ENCODE measurements at places on chromosomes 2 and 18.

DNA sequence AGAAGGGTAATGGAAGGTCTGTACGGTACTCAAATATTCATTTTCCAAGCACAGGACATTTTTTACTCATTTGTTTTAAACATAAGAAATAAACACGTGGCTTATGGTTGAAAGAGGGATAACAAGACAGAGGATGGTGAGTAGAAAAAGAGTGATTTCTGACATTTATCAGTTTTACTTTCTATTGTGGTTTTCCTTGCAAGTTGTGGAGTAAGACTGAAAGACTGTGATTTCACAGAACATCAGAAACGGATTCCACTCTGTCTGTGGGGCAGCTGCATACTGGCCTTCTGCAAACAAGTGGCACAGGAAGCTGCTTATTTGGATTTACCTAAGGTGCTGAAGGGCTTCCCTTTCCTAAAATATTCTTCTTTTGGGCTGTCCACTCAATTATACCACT is 122.2 kb upstream of the ITGB6 start:
- no peak for DNase-seq

- no peak for DNase-seq
Observed at GRCh38 chr2:179837408-179837807, 24.0 kb downstream of the ZNF385B start.

DNA sequence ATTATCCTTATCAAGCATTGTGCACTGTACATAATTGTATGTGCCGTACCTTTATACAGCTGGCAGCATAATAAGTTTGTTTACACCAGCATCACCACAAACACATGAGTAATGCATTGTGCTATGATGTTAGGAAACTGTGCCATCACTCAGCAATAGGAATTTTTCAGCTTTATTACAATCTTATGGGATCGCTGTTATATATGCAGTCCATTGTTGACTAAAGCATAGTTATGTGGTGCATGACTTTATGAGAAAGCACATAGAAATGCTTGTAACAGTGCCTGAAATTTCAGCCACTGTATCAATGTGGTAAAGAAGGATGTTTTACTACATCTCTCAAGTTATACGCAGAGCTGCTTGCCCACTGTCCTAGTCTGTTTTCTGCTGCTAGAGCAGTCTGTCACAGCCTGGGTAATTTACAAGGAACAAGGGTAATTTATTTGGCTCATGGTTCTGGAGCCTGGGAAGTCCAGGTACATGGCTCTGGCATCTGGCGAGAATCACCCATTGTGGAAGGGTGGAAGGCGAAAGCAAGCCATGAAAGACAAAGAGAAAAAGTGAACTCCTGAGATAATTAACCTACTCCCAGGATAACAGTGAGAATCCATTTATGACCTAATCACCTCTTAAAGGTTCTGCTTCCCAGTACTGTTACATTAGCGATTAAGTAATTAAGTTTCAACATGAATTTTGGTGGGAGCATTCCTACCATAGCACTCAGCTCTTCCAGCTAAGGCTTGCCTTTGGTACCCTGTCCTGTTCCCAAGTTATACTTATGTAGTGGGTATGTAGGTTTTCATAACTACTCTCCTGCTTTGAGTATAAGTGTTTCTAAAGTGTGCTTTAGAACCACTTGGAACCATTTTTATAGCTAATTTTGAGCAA is 4.6 kb downstream of the MAP3K20 start:
- no peak for DNase-seq

DNA sequence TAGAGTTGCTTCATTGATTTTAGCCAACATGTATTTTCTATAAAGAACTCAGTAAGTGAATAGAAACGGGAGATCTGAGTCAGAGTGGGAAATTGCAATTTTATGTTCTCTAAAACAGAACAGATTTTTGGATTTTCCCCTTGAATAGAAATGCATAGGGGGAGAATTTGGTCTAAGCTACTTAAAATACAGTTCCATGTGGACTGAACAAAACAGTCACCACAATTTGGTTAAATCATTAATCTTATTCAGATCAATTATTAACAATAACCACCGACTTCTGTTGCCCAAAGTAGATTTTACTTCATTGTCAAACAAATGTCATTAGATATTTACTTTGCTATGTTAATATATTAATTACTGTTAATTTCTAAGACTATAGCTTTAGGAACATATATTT is 107.7 kb downstream of the SCG2 start:
- no peak for DNase-seq

DNA sequence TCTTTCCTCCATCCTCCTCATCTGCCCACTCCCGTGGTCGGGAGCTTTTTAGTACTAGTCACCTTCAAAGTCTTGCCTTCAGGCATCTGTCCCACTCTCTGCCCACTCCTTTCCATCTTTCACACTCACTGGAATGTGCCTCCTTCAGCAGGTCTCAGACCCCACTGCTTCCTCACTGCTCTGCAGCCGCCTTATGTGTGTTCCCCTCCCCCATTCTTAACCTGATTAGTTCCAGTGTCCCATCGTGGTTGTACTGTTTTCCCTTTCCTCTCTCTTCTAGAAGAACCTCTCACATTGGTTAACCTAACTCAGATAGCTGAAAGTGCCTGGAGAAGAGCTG is 3.0 kb downstream of the ARMC9 start:
- DNase-seq, result no peak

DNA sequence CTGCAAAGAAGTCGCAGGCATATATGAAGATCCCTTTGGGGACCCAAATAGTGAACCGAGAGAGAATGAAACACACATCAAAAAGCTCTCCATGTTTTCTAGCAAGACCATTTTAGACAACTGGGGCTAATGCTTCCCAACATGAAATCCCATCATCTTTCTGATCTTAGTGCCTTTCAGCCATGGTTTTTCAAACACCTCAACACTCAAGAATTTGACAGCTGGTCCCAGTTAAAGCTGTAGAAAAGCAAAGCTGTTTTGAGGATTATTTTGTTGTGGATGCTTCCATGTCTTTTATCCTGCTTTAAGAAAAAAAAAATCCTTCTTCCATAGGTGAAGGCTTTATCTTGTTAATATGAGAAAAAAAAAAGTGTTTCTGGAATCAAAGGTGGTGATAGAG is 259.1 kb downstream of the STK39 start:
- DNase-seq, result no peak

DNA sequence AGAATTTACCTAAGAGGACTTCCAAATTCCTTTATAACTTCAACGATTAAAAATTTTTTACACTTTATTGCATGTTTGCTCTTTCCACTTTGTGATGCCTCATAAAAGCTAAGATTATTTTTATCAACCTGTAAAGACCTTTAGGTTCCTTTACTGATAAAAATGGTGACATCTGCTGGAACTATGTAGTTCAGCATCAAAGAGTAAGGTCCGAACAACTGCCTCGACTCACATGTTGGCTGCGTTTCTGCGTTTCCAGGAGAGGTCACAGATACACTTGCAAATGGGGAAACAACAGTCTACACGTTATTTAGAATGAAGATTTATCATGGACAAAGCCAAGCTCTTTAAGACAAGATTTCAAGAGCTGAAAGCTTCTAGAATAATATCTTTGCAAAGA is 18.8 kb upstream of the TMX3 start:
- no peak for DNase-seq

DNA sequence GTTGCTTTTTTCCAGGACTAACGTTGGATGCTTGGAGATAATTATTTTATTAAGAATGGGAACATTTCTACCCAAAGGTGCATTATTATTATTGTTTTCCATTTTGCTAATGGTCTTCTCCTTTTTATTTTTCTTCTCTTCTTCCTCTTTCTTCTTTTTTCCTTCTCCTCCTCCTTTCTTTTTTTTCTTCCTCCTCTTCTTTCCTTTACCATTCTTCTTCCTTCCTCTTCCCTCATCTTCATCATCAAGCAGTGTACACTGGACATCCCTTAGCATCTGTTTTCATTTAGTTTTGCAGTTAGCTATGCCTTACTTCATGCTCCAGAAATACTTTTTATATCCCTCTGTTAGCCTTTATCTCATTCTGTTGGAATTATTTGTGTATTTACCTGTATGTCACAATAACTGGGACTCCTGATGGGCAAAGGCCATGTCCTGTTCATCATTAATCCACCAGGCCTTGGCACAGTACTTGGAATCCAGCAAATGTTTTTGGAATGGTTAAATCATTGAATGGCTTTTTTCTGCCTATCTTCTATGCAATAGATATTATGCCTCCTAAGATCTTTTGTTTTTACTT is 162.7 kb downstream of the CAMKMT start:
- DNase-seq, result no peak

- DNase-seq, result no peak
Observed at GRCh38 chr2:100274076-100274475, 48.2 kb downstream of the LONRF2 start.

DNA sequence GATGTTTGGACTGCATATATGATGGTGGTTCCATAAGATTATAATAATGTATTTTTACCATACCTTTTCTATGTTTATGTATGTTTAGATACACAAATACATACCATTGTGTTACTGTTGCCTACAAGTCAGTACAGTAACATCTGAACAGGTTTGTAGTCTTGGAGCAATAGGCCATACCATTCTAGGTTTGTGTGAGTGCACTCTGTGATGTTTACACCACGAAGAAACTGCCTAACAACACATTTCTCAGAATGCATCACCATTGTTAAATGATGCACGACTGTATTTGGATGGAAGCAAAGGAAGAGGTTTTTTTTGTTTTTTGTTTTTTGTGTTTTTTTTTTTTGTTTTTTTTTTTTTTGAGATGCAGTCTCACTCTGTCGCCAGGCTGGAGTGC is 9.5 kb downstream of the DUSP19 start:
- no peak for DNase-seq

GRCh38 chr2:100242476-100242875 is 79.8 kb downstream of the LONRF2 start:
- DNase-seq, result no peak

All from T follicular helper cell (primary cell).